ENCODE measurements at places on chromosomes 6 and 20.
A peak's percentile ranks its signal among the peaks of the same experiment; 100 is the strongest.

- no peak for DNase-seq
These were observed 866.1 kb upstream of the ADGRB3 start for GRCh38 chr6:67768972-67769371.

- DNase-seq = peak; percentile 65
These were observed 169.5 kb upstream of the LAMA2 start for GRCh38 chr6:128713461-128713860.

GRCh38 chr20:36421641-36422040 is 115.5 kb downstream of the DLGAP4 start:
- DNase-seq = no peak

- no peak for DNase-seq
These were observed 576.4 kb downstream of the LMBRD1 start for GRCh38 chr6:69220375-69220774.

DNA sequence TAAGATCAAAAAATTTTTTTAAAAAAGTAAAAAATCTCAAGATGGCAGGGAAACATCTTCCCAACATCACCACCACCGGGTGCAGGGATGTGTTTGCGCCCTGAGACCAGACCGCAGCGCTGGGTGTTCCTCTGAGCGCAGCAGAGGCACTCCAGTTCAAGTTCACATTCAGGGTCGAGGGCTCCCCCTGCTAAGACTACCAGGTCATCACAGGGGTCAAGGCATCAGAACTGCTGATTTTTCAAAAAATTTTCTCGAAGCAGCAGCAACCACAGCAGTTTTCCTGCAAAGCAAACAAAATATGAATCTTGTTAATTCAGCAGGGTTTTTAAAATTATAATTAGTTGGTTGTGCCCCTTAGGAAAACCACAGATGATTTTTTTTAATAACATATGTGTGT is 83.1 kb downstream of the MYLK4 start:
- DNase-seq = no peak

- no peak for DNase-seq
These were observed 42.1 kb downstream of the GFRA4 start for GRCh38 chr20:3621111-3621510.

GRCh38 chr6:68994521-68994920 is 359.4 kb downstream of the ADGRB3 start:
- DNase-seq = no peak
